ENCODE measurements at places on chromosomes 16 and 17.

GRCh38 chr16:68626557-68626956 is 18.6 kb upstream of the CDH3 start:
- DNase-seq, result no peak

GRCh38 chr16:64711596-64711995 is 410.3 kb downstream of the CDH11 start:
- no peak for DNase-seq

- no peak for DNase-seq
Measured at GRCh38 chr16:86834451-86835035, 256.2 kb downstream of the FOXL1 start.

DNA sequence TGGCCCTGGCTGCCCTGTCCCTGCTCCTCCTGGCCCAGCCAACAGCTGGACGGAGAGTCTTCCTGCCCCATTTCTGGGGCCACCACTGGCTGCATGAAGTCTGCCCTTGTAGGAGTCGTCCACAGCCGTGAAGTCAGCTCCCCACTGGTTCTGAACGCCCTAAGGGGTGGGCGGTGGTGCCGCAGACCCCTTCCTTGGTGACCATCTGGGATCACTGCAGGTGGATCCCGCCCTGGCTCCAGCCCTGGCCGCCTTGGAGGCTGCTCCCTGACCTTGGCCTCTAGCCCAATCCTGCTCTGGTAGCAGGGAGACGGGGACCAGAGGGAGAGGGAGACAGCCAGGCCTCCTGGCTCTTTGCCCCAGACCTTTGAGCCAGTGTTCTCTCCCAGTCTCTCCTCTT is 35.4 kb downstream of the MGAT5B start:
- no peak for DNase-seq

GRCh38 chr16:55471448-55472097 is 7.4 kb upstream of the MMP2 start:
- DNase-seq, result no peak
